ENCODE measurements at places on chromosomes 7 and 10. TPM values are rescaled to one million over a fixed set of nuclear protein-coding genes. Genes with fewer than 3 reads are reported as not detected.

The KLF14 gene
- total RNA-seq, result 1.1 TPM

DNA sequence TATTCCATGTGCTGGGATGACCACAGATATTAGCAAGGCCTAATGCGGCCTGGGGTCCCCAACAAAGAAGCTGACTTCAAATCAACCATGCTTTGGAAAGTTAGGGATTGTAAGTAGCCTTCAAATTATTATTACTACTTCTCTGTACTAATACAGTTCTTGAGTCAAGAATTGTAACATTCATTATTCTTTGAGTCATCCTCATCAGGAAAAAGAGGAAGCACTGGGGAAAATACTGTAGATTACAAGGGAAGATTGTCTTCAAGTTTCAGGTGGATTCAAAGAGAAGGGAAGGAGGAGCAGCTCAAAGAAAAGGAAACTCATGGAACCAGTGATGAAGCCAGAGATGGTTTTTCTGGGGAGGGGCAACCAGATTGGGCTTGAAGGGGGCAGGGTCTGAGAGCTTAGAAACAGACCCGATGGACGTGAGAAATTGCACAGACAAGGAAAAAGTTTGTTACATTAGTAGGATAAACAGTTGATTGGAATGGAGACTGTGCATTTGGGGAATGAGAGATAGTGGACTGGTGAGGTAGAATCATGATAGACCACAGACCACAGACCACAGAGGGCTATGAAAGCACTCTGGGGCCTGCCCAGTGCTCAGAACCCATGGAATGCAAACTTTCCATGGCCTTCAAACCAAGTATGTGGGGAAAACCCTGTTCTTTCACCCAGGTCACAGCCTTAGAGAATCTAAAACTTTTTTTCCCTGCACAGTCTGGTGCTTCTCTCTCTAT lies 209.9 kb downstream of the ZNF365 start:
- no peak for DNase-seq

The GIMAP5 gene
- 23.8 TPM for total RNA-seq

DNA sequence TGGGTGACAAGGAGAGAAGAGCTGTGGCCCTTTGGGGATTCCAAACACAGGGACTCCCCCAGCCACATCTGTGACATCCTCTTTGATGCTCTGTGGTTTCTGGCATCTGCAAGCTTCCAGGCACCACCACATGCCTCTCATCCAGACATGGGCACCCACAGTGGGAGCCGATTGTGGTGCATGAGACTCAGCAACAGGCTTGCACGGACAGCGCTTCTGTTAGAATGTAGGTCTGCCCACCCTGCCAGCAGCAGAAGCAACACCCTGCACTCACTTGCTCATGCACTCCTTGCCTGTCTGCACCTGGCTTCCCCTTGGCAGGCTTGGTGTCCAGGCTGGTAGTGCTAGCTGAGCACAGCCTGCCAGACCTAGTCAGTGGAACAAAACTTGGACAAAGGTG lies 735.0 kb upstream of the ZWINT start:
- DNase-seq, result no peak

- DNase-seq, result no peak
These were observed 147.9 kb upstream of the FAM20C start for GRCh38 chr7:44541-44896.

The PFKFB3 gene
- 21.0 TPM for total RNA-seq

DNA sequence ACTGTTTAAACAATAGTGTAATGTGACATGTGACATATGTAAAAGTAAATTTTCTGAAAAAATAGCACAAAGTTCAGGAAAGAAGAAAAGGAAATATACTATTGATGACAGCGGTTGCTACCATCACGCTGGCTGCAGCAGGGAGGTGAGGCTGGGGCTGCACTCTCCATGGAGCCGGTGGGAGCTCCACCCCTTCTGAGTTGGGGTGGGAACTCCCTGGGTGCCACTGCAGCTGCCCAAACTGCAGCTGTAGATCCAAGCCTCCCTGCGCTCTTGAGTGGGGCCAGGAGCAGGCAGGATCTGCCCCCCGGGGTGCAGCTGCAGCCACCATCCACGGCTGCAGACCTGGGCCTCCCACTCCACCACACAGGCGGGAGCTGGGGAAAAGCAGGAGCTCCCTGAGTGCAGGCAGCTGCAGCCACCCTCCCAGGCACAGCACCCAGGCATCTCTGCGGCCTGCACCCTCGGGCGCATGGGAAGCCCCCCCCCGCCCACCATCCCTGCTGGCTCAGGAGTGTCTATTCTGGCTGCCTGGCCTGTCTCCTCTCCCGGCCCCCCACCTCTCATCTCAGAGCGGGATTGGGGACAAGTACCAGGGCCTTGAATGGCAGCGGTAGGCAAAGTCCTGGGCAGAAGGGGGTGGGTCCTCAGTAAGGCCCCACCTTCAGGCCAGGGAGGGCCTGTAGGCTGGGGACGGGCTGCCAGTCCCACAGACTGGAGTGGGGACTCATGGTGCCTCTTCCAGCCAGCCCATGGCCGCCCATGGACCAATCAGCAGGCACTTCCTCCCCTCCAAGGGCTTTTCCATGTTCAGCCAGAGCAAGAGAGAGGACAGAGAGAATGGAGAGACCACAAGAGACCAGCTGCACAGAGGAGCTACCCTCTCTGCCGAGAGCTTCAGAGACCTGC lies 50.1 kb downstream of the TNS3 start:
- DNase-seq, result no peak

DNA sequence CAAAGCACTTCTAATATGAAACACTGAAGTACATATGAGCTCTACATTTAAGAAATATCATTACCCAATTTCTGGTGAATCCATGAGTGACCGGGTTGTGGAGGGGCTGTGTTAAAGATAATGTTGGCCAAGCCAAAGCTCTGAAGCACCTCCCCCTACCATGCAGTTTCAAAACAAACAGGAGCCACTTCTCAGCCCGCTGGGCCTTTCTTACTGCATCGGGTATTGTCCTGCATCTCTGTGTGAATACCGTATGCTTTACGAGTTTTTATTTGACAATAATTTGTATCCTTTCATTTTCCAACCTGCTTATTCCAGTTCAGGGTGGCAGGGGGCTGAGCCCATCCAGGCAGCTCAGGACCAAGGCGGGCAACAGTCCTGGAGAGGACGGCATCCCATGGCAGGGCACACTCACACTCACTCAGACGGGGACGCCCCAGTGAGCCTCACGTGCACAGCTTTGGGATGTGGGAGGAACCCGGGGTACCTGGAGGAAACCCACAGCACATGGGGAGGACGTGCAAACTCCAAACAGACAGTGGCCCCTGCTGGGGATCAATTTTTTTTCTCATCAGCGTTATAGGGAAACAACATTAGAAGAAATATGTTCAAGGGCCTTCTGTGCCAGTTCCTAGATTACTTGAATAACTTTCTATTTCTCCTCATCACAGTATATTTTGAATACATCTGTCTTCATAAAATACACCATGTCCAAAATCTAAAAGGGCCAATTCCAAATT lies 1.9 kb downstream of the RNF32 start:
- no peak for DNase-seq

GRCh38 chr10:88207121-88207546 lies 343.7 kb downstream of the PTEN start:
- DNase-seq, result no peak

The LMOD2 gene
- 135 TPM for total RNA-seq

DNA sequence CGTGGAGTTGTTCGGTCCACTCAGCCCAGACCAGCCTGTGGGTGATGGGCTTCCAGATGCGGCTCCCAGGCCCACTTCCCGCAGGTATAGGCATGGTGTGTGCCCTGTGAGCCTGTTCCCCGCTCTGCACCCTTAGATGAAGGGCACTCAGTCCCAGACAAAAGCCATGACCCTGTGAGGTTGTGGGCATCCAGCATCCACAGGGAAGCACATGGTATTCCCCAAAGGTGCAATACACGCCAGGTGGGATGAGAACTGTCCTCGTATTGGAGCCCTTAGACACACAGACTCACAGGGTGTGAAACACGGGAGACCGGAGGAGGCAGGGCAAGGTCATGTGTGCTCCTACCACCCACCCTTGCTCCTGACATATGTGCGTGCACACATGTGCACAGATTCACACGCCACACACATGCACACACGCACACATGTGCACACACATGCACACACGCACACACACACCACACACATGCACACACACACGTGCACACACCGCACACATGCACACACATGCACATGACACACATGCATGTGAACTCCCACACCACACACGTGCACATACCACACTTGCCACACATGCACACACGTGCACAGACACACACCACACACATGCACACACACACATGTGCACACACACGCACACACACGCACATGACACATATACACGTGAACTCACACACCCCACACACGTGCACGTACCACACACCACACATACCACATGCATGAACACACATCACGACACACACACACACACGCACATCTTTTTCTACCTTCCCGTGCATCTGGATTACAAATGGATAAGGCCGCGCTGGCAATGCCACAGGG lies 319.4 kb downstream of the WDR37 start:
- DNase-seq, result no peak

DNA sequence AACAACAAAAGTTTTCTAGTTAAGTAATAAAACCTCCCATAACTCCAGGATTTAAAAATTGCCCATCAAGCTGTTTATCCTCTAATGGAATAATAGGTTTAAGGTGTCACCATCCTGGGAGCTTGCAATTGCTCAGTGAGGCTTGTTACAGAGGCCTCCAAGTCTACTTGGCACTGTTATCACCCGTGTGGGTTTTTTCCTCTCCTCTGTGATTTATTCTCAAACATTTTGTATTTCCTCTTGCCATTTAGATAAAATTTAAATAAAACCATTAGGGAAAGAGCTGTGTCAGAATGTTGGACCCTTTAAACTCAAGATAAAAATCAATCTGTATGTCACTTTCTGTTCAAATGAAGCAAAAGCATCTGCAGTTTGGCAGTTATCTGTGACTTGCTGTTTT lies 202.6 kb downstream of the GALNT17 start:
- no peak for DNase-seq

GRCh38 chr7:84013616-84014240 lies 180.9 kb downstream of the SEMA3A start:
- DNase-seq, result no peak

- DNase-seq, result no peak
These were observed 97.3 kb downstream of the DNAH11 start for GRCh38 chr7:21640105-21640504.

- DNase-seq, result no peak
These were observed 52.0 kb downstream of the JAZF1 start for GRCh38 chr7:28128608-28129007.

DNA sequence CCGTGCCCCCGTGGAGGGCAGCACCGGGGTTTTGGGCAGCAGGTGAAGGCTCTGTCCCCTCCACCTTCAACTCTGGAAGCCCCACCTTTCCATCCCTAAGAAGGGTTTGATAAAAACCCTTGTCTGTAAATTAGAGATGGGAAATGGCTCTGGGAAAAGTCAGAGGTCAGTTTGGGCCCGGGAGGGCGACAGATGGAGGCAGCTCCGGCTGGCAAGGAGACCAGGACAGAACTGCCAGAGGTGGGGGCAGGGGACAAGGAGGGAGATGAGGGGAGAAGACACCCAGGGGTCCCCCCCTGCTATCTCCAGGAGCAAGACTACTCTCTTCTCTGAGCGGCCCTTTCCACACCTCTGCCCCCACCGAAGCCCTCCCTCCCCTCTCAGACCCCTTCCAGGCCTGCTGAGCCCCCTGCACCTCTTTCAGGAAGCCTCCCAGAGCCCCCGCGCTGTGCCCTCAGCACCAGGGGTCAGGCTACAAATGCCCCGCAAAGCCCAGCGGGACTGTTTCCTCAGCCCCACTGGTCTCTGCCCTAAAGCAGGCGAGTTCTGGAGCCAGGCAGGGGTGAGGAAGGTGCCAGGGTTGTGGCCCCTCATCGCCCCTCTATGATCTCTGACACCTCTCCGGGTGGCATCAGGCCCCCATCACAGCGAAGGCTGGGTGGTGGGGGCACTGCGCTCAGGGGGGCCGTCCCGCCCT lies 980 bp upstream of the SH2B2 start:
- no peak for DNase-seq

The ASAH2B gene
- total RNA-seq, result 2.1 TPM

DNA sequence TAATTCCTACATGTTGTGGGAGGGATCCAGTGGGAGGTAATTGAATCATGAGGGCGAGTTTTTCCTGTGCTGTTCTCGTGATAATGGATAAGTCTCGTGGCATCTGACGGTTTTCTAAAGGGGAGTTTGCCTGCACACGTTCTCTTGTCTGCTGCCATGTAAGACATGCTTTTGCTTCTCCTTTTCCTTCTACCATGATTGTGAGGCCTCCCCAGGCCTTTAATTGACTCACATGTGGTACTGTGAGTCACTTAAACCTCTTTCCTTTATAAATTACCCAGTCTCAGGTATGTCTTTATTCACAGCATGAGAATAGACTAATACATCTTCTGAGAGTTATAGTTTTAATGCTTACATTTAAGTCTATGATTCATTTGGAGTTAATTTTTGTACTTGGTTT lies 22.6 kb upstream of the CPN1 start:
- DNase-seq, result no peak

DNA sequence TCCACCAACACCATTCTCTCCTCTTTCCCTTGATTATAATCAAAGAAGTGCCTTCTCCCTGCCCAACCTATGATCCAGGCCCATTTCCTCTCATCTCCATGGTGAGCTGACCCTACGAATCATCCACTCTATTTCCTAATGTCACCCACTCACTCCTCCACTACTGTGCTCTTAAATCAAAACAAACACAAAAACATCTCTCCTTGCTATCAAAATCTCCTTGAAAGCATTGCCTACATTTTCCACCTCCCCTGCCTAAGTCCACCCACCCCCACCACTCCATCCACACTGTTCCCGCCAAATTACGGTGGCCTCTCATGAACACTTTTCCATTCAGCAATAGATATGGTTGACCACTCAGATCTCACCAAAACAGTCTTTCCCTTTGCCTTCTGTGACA lies 5.3 kb downstream of the DYDC1 start:
- DNase-seq, result no peak

DNA sequence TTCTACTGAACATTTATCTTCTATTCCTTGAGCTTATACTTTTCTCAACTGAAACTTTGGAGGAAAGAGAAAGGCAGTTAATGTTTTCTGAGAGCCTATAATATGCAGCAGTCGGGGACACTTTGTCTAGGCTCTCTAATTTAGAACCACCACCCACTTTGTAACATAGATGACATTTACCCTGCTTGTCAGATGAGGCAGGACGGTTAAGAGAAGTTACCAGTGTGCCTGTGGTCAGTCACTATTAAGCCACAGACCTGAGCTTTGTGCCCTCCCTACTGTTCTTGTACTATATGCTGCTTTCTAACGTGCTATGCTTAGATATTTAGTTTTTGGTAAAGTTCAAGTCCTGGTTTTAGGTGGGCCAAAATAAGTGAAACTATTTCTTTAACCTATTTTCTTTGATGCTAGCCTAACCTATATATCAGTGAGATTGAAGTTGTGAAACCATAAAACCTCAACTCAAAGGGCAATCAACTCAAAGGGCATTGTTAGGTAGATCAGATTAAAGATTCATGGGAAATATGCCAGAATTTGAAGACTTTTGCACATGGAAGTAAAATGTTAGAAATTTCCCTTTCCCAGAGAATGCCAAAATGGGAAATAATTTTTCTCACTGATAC lies 156.5 kb upstream of the AGR3 start:
- DNase-seq, result no peak

The GNAT3 gene
- 4.0 TPM for total RNA-seq

GRCh38 chr10:119139464-119140067 lies 25.9 kb downstream of the SFXN4 start:
- DNase-seq, result no peak

The BTAF1 gene
- total RNA-seq, result 53.2 TPM

The ITGA8 gene
- total RNA-seq, result 18.8 TPM

The SORCS1 gene
- 17.8 TPM for total RNA-seq

GRCh38 chr7:84100866-84101265 lies 93.7 kb downstream of the SEMA3A start:
- no peak for DNase-seq
